Stimulated activated CD8-positive, alpha-beta memory T cell treated with anti-CD3 and anti-CD28 coated beads, Interleukin-15, amount 100 ng/mL, for 24 hours (primary cell): ENCODE measurements at places on chromosomes 4 and X.

- DNase-seq, result no peak
Measured at GRCh38 chrX:45513042-45513441, 312.4 kb upstream of the DIPK2B start.

GRCh38 chr4:145069361-145069760 is 28.6 kb downstream of the ANAPC10 start:
- DNase-seq, result no peak

GRCh38 chrX:85303544-85303943 is 59.8 kb downstream of the ZNF711 start:
- DNase-seq, result no peak

DNA sequence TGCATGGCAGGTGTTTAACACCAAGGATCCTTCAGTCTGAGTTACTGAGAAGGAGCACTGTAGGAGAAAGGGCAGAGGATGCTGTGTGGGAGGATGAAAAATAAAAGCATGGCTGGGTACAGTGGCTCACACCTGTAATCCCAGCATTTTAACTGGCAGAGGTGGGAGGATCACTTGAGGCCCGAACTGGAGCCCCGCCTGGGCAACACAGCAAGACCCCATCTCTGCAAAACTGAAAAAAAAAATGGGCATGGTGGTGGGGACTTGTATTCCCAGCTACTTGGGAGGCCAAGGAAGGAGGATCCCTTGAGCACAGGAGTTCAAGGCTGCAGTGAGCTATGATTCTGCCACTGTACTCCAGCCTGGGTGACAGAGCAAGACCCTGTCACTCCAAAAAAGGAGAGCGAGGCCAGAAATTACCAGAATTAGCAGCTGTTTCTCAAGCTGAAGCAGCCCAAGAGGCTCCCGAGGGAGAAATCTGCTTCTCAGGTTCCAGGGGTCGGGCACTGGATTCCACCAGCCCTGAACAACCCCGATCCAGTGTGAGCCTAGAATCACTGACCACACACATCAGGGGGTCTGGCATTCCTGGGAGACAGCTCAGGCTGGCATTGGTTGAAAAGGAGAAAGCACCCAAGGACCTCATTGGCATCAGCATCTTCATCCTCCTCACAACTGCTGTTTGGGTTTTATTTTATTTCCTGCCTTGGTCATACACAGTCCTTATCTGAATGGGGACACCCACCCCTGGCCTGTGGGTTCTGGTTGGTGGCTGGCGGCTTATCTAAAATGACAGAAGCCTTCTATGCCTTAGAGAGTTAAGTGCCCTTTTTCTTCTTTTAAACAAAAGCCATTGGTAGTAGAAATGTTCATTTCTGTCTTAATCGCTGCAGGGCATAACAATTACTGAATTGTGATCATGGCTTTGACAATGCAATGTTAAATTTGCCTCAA is 66.3 kb upstream of the TRIM2 start:
- DNase-seq, result no peak

- DNase-seq, result no peak
Measured at GRCh38 chr4:182640932-182641331, 276.3 kb downstream of the DCTD start.

GRCh38 chr4:47642191-47642830 is 157.2 kb downstream of the ATP10D start:
- no peak for DNase-seq

GRCh38 chr4:161991811-161992210 is 172.0 kb downstream of the FSTL5 start:
- DNase-seq, result no peak

DNA sequence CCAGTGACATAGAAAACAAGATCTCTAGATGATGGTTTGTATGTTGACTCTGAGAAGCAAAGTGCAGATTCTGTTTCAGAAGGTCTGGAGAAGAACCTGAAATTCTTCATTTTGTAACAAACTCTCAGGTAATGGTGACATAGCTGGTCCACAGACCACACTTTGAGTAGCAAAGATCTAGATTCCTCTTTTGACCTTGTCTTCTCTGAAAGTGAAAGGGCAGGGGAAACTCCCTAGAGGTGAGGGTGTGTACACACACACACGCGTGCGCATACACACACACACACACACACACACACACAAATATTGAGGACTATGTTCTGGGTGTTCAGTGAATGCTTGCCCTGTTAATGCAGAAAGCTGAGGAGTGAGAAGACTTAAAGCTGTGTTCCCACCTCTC is 110.1 kb downstream of the NHSL2 start:
- no peak for DNase-seq

- DNase-seq, result no peak
Measured at GRCh38 chr4:135032670-135033069, 831.1 kb upstream of the PABPC4L start.

DNA sequence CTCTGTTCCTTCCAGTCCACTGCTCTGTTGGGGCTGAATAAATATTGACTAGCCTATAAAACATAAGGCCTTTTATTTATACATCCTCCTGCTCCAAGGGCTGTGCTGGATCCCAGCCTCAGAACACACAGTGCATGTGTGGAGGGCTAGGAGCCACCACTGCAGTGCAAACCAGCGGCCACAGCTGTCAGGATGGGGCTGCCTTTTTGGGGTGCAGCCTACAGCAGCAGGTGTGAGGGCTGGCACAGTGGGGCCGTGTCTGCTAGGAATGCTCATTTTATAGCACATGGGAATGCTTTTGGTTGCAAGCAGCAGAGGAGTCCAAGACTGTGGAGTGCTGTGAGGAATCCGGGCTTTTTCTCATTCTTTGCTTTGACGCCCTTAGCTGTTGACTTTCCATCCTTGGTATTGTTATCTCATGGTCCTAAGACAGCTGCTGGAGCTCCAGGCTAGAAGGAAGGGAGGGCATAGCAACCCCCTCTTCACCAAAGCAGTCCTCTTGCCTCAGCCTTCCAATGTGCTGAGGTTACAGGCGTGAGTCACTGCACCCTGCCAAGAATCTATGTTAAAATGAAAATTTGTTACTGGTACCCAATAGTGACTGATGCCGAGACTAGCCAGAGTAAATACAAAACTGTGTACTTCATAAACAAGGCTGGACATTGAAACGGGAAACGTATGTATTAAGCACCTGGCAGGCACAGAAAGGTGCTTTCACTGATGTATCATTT is 334.3 kb upstream of the GATB start:
- DNase-seq, result no peak

- DNase-seq, result no peak
Measured at GRCh38 chrX:22616867-22617266, 344.2 kb downstream of the CBLL2 start.

- DNase-seq, result no peak
Measured at GRCh38 chr4:68346461-68346860, 3.4 kb downstream of the YTHDC1 start.
